Thyroid gland (tissue), 4 donors: ENCODE measurements at places on chromosomes 2 and 18.

GRCh38 chr2:45180779-45181178, 171.5 kb upstream of the SIX2 start:
- no peaks in the 10 kb centered on the region for H3K27me3 ChIP-seq
- H3K36me3 ChIP-seq, result no peaks in the 10 kb centered on the region
- no peaks in the 10 kb centered on the region for H3K4me1 ChIP-seq
- no peak for DNase-seq
- H3K4me3 ChIP-seq, result no peak overlapping the region

DNA sequence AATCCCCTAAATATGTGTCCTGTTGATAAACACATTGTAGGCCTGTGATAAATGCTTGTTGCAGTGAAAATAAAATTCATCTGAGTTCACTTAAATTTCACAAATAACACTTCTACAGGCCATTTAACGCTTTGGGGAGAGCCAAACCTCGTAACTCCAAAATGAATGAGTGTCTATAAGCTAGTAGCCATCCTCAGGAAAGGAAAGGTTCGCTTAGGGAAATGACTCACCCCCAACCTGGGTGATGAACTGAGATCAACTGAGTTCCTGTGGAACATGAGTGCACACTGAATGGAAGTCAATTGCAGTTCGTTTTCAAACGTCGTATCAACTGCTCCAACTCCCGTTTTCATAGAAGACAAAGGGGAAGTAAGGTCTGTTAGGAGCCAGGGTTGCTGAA, 527.6 kb upstream of the ID2 start:
- H3K36me3 ChIP-seq, result no peaks in the 10 kb centered on the region
- no peak for DNase-seq
- H3K4me3 ChIP-seq, result no peak overlapping the region
- H3K27me3 ChIP-seq, result no peaks in the 10 kb centered on the region
- H3K27ac ChIP-seq, result no peak overlapping the region

GRCh38 chr18:68262690-68263294, 452.1 kb downstream of the TMX3 start:
- no peak overlapping the region for H3K27ac ChIP-seq
- no peak overlapping the region for H3K4me3 ChIP-seq
- no peaks in the 10 kb centered on the region for H3K4me1 ChIP-seq
- no peaks in the 10 kb centered on the region for H3K27me3 ChIP-seq
- H3K36me3 ChIP-seq, result no peaks in the 10 kb centered on the region

- no peak for DNase-seq
- H3K4me1 ChIP-seq, result no peaks in the 10 kb centered on the region
- no peak overlapping the region for H3K4me3 ChIP-seq
- H3K36me3 ChIP-seq, result no peaks in the 10 kb centered on the region
- no peaks in the 10 kb centered on the region for H3K27me3 ChIP-seq
- no peak overlapping the region for H3K27ac ChIP-seq
Observed at GRCh38 chr2:6025391-6025790, 333.2 kb downstream of the SOX11 start.

GRCh38 chr18:46518438-46518837, 138.6 kb downstream of the LOXHD1 start:
- no peaks in the 10 kb centered on the region for H3K4me1 ChIP-seq
- no peak overlapping the region for H3K27ac ChIP-seq
- peak; percentile 44 for DNase-seq
- no peaks in the 10 kb centered on the region for H3K36me3 ChIP-seq
- no peak overlapping the region for H3K4me3 ChIP-seq

- no peak overlapping the region for H3K27ac ChIP-seq
- no peak for DNase-seq
- no peak overlapping the region for H3K4me3 ChIP-seq
- H3K36me3 ChIP-seq, result no peaks in the 10 kb centered on the region
- H3K27me3 ChIP-seq, result no peaks in the 10 kb centered on the region
- peaks cover 11% of the 10 kb centered on the region for H3K4me1 ChIP-seq
Observed at GRCh38 chr2:3108105-3108504, 269.5 kb downstream of the EIPR1 start.

- H3K4me3 ChIP-seq, result no peak overlapping the region
- H3K36me3 ChIP-seq, result no peaks in the 10 kb centered on the region
- no peaks in the 10 kb centered on the region for H3K27me3 ChIP-seq
- H3K27ac ChIP-seq, result no peak overlapping the region
Observed at GRCh38 chr18:49123431-49123830, 172.7 kb upstream of the SMAD7 start.

DNA sequence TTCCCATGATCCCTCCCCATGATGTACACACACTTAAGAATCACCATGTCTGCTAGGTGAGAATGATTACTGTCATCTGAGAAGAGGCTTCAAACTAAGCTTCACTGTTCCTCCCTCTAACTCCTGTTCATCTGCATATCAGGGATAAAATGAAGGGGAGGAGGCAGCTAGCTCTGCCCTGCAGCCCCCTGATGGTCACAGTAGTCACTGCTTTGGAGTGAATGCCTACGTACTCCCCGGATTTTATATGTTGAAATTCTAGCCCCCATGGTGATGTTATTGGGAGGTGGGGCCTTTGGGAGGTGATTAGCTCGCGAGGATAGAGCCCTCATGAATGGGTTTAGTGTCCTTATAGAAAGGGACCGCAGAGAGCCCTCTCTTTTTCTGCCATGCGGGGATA, 156.4 kb downstream of the NCKAP5 start:
- no peaks in the 10 kb centered on the region for H3K36me3 ChIP-seq
- H3K27ac ChIP-seq, result no peak overlapping the region
- H3K4me1 ChIP-seq, result peaks cover 10% of the 10 kb centered on the region

DNA sequence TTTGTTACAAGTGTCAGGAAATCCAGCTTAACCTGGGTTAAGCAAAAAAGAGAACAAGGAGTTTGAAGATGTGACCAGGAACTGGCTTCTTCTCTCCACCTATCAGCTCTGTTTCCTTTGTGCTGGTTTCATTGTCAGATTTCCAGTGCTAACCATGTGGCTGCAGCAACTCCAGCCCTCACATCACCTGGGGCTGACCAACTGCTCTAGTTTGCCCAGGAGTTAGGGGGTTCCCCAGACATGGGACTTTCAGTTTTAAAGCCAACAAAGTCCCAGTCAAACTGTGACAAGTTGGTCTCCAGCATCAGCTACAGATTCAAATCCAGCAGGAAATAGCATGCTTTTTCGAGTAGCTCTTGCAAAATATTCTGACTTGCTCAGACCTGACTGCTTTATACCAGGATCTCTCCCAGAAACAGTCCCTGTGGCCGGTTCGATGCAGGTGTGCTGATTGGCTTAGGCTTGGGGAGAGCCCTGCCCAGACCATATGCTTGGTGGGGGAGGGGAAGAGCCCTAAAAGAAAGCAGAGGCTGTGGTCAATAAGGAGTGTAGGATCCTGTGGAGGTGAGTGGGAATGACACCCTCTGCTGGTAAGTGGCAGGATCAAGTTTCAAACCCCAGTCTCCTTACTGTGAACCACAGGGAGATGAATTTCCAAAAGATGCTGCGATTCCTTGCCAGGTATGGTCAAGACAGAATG, 49.5 kb downstream of the KCNE4 start:
- no peaks in the 10 kb centered on the region for H3K27me3 ChIP-seq
- H3K27ac ChIP-seq, result no peak overlapping the region
- H3K4me3 ChIP-seq, result no peak overlapping the region
- DNase-seq, result no peak

DNA sequence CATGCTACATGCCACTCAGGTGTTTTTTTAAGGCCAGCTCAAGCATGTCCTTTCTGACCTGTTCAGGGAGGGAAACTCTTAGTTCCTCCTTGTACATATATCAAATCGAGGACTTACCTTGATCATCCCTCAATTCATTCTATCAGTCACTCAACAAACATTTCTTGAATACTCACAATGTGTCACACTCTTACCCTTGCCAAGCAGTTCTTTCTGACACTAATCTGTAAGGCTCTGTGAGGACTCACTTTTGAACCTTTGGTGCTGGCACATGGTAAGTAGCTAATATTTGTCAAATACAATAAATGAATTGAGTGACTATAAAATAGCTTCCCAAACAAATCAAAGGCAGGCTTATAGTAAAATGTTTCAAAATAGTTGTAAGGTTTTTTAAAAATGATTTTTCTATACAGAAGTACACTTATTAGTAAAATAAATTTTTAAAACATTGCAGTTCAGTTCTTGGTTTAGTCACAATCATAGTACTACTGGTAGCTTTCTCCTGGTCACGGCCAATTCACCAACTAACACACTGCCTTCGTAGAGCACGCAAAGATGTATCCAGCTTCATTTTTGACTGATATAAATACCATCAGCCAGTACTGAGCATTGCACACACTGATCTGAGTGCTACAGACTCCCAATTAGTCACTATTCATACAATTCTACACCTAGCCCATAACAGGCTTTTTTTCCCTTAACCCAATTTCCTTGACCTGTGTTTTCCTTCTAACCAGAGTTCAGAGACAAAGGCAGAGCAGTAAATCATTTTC, 50.9 kb downstream of the ZEB2 start:
- H3K4me1 ChIP-seq, result no peaks in the 10 kb centered on the region
- H3K4me3 ChIP-seq, result no peak overlapping the region
- no peak for DNase-seq
- no peaks in the 10 kb centered on the region for H3K36me3 ChIP-seq
- H3K27me3 ChIP-seq, result no peaks in the 10 kb centered on the region

GRCh38 chr18:54749291-54749690, 79.0 kb upstream of the RAB27B start:
- no peak overlapping the region for H3K4me3 ChIP-seq
- DNase-seq, result no peak
- no peaks in the 10 kb centered on the region for H3K4me1 ChIP-seq
- no peaks in the 10 kb centered on the region for H3K36me3 ChIP-seq

DNA sequence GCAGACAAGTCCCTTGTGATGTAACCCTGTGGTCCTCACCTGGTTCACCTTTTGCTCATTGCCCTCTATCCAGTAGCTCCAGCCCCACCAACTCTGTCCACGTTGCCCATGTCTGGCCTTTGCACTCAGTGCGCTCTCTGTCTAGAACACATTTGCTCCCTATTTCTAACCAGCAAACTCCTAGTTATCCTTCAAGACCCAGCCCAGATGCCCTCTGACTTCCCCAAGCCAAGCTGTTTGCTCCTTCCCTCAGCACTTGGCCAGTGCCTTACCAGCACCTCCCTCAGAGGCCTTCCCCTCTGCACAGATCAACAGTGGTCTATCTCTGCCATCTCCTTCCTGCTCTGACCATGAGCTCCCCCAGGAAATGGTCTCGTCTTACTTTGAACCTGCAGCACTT, 137.7 kb downstream of the DYSF start:
- H3K27me3 ChIP-seq, result no peaks in the 10 kb centered on the region
- H3K4me3 ChIP-seq, result no peak overlapping the region
- H3K36me3 ChIP-seq, result no peaks in the 10 kb centered on the region
- H3K4me1 ChIP-seq, result peaks cover 3% of the 10 kb centered on the region
- no peak for DNase-seq

GRCh38 chr18:35750929-35751328, 169.4 kb downstream of the GALNT1 start:
- H3K36me3 ChIP-seq, result no peaks in the 10 kb centered on the region
- DNase-seq, result no peak

DNA sequence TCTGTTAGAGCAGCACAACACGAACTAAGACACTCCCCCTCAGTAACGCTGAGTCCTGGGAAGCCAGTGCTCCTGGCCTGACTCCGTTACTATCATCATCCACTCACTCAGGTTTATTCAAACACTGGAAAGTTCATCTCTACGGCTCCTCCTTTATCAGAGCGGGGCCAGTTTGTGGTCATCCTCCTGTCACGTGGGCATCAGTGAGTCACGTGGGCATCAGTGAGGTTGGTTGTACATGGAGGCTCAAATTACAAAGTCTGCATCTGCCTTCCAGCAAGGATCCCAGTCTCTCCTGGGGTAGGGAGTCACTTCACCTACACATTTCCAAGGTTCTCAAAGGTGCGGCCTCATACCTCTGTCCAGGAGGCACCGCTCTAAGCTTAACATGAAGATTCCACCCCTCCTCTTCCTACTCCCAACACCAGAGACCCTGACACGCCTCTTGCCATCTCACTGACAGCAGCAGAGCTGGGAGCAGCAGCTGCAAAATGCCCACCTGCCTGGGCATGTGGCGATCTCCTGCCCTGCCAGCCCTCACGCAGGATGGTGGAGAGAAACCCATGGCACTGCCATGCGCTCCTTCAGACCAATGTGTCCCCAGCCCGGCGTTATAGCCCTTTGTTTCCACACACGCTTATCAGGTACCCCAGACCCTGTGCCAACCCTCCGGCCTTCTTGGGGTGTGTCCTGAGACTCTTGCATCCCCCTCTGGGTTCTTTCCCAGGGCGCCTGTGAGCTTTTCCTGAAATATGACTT, 99.2 kb upstream of the PTPRM start:
- H3K36me3 ChIP-seq, result no peaks in the 10 kb centered on the region
- no peaks in the 10 kb centered on the region for H3K27me3 ChIP-seq
- no peak overlapping the region for H3K4me3 ChIP-seq
- DNase-seq, result no peak
- H3K27ac ChIP-seq, result no peak overlapping the region

GRCh38 chr2:26959331-26959730, 11.1 kb upstream of the MAPRE3 start:
- DNase-seq, result no peak
- no peak overlapping the region for H3K4me3 ChIP-seq
- H3K36me3 ChIP-seq, result no peaks in the 10 kb centered on the region
- H3K27ac ChIP-seq, result no peak overlapping the region
- H3K27me3 ChIP-seq, result no peaks in the 10 kb centered on the region

GRCh38 chr2:200834701-200835100, 23.0 kb downstream of the BZW1 start:
- H3K4me1 ChIP-seq, result no peaks in the 10 kb centered on the region
- H3K4me3 ChIP-seq, result no peak overlapping the region
- H3K36me3 ChIP-seq, result no peaks in the 10 kb centered on the region
- no peak overlapping the region for H3K27ac ChIP-seq
